GM19239 (cell line): ENCODE measurements at places on chromosomes 3 and 15.

GRCh38 chr3:194472290-194472920 lies 14.4 kb downstream of the ATP13A3 start:
- no peak for DNase-seq

- DNase-seq, result no peak
These were observed 9.1 kb upstream of the ARHGEF3 start for GRCh38 chr3:56810577-56811545.

- DNase-seq, result no peak
These were observed 45.9 kb upstream of the LIMD1 start for GRCh38 chr3:45548681-45549075.

GRCh38 chr3:17955411-17955810 lies 213.0 kb upstream of the TBC1D5 start:
- DNase-seq, result no peak

GRCh38 chr3:121228971-121229370 lies 316.8 kb downstream of the POLQ start:
- DNase-seq, result no peak

DNA sequence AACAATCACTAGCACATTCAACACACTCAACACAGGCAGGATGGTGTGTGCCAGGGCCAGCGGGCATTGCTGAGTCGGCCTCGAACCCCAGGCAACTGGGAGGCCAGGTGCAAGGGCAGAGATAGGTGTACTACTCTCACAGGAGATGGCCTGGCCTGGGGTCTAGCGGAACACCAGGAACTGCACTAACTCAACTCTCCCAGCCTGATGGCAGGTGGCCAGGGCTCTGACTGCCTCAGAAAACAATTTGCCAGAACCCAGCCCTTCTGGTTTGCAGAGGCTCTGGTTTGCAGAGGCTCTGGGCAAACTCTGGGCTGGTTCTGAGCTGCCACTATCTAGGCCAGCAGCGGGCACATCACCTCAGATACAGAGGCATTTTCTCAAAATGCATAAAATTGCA lies 229.2 kb upstream of the CHRNA7 start:
- no peak for DNase-seq

DNA sequence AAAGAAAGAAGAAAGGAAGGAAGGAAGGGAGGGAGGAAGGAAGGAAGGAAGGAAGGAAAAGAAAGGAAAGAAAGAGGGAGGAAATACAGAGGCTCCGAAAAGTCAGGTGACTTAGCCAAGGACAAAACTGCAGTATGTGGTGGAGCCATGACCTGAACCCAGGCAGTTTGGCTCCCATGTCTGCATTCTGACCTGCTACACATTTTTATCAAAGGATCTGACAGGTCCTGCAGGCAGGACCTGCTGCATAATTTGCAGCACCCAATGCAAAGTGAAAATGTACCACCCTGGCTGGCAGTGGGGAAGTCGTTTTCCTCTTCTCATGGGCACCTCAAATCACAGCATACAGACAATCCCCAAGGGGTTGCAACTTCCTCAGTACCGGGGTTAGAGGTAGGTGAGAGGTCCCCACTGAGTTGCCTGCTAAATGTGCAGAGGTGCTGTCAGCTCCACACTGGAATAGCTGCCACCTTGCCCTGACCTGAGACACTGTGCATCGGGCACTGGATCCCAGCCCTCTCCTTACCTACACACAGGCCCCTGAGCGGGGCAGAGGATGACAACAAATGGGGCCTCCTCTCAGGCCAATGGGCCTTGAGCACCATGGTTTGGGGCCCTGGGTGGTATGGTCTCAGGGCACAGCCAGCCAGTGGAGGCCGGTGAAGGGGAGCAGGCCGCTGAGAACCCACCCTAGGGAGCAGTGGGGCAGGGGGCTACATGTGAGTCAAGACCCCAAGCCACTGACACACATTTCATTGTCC lies 175.1 kb downstream of the SHQ1 start:
- DNase-seq, result no peak

DNA sequence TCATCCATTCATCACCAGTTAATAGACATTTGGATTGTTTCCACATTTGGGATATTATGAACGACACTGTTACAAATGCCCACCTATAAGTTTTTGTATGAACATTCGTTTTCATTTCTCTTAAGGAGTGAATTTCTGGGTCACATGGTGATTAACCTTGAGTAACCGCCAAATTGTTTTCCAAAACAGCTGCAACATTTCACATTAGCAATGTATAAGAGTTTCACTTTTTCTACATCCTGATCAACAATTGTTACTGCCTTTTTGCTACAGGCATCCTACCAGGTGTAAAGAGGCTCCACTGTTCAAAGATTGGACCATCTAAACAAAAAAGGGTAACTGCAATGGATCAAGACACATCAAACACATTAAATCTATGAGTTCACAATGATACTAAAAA lies 52.0 kb downstream of the CPEB1 start:
- DNase-seq, result no peak

DNA sequence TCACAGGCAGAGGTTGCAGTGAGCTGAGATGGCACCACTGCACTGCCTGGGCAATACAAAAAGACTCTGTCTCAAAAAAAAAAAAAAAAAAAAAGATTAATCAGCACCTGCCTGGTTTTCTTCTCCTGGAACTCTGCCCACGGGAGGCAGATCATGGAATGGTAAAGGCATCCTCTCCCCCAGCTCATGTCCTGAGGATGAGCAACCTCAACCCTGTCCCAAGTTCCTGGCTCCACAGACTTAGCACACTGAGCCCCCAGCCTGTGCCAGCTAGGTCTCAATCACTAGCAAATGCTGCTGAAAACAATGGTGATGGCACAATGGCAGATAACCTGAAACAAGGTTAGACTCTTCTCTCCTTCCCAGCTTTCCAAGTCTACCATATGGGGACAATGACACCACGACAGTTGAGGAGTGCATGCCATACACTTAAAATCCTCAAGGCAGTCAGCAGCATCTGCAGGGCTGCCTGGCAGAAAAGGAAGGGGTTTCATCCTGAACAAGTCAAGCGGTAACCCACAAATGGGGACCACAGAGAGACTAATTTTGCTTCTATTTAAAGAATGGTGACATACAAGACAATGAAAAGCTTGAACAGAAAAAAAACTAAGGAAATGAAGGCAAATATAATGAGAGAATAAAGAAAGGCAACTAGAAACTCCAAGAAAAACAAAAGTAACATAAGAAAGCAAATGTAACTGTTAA lies 4.8 kb downstream of the CLN6 start:
- no peak for DNase-seq
